ENCODE measurements at places on chromosomes 6 and 20.

DNA sequence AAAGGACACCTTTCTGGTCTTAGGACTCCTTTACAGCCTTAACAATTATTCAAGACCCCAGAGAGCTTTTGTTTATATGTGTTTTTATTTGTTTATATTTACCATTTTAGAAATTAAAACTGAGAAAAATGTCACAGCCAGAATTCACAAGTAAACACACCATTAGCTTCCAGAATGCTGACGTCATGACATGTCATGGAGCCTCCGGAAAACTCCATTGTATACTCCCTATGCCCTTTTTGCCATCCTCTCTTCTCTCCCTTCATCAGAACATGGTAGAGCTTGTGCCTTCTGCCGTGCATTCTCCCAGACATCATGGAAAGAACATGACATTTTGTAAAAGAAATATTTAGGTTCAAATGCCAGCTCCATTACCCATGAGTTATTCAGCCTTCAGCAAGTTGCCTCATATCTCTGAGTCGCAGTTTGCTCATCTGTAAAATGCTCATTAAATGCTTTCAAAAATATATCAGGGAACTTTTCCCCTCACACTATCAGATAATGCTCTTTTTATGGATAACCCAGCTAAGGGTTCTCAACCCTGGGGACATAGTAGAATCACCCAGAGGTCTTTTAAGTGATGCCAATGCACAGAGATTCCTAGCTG is 27.8 kb downstream of the TNFAIP3 start:
- DNase-seq, result no peak

GRCh38 chr6:169618526-169619490 is 83.0 kb downstream of the WDR27 start:
- DNase-seq, result no peak

GRCh38 chr6:127198549-127198948 is 68.1 kb upstream of the RNF146 start:
- DNase-seq, result no peak

DNA sequence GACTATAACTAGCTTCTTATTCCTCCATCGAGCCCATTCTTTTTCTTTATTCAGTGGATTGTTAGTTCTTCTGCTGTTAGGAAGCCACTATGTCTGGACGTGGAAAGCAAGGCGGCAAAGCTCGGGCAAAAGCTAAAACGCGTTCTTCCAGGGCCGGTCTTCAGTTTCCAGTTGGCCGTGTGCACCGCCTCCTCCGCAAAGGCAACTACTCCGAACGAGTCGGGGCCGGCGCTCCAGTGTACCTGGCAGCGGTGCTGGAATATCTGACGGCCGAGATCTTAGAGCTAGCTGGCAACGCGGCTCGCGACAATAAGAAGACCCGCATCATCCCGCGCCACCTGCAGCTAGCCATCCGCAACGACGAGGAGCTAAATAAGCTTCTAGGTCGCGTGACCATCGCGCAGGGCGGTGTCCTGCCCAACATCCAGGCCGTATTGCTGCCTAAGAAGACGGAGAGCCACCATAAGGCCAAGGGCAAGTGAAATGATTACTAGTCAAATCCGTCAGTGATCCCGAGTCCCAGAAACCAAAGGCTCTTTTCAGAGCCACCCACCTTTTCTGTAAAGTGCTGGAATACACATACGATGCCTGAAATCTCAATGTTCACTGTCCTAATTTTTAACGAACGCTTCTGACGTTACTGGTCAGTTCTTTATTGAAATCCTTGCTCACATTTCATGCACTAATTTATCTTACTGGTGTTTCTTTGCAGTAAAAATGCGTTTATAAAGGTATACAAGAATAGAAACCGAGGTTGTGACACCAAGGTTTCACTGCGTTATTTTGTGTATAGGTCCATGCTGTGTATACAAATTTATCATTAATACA is 129.9 kb downstream of the HFE start:
- no peak for DNase-seq

DNA sequence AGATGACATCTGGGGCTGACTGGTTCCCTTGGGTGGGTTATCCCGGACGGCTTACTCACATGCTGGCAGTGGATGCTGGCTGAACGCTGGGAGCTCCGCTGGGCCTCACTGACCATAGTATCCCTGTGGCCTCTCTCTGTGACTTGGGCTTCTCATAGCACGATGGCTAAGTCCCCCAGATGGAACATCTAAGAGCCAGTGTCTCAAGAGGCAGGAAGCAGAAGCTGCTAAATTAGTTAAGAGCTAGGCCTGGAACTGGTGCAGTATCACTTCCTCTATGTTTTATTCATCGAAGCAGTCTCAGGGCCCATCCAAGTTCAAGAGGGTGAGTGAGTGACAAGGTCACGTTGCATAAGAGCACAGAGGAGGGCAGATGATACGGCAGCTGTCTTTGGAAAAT is 116.5 kb upstream of the LAMP5 start:
- no peak for DNase-seq

- DNase-seq, result peak; percentile 54
Observed at GRCh38 chr6:158816329-158816728, 2.8 kb downstream of the EZR start.

DNA sequence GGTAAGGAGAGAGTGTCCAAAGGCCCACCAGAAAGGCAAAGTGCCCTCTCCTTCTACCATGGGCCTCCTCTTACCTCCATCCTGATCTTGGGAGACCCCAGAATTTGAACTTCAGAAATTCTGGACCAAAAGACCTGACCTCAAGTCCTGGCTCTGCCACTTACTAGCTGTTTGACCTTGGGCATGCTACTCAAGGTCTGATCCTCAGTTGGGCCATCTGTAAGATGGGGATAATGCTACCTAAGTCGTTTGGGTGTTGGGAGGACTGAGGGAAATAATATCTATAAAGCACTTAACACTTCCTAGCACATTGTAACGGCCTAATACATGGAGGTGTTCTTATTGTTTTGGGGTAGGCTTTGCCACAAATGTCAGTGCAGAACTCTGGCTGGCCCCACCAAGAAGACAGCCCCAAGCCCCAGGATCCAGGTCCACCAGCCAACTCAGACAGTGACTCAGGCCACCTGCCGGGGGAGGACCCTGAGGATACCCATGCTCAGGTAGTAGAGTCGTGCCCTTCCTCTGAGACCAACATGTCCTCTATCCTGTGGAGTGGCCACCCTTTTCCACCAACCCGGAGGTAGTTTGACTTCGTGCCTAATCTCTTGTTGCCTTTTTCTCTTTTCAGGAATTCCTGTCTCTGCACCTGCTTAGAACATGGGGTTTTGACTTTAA is 2.7 kb downstream of the PRICKLE4 start:
- DNase-seq, result no peak

GRCh38 chr6:143784316-143784715 is 58.8 kb upstream of the LTV1 start:
- DNase-seq, result no peak

GRCh38 chr6:96811136-96811535 is 26.1 kb downstream of the GPR63 start:
- no peak for DNase-seq

GRCh38 chr6:36692861-36693702 is 4.5 kb upstream of the RAB44 start:
- no peak for DNase-seq

DNA sequence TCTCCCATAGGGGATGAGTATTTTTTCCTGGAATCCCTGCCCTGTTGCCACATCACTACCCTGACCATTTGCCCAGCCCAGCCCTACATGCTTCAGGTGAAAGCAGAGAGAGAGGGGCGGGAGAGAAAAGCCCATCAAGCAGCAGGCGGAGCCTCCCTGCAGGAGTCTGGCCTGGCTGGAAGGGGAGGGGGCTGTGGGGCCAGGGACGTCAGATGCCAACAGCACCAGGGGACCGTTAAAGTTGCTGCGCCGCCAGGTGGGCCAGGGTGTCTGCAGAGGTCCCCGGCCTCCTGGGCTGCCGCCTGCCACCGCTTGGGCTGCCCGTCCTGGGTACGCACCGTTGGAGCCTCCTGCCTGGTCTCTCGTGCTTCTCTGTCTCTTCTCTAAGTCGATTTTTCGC is 757 bp upstream of the R3HDML start:
- no peak for DNase-seq

DNA sequence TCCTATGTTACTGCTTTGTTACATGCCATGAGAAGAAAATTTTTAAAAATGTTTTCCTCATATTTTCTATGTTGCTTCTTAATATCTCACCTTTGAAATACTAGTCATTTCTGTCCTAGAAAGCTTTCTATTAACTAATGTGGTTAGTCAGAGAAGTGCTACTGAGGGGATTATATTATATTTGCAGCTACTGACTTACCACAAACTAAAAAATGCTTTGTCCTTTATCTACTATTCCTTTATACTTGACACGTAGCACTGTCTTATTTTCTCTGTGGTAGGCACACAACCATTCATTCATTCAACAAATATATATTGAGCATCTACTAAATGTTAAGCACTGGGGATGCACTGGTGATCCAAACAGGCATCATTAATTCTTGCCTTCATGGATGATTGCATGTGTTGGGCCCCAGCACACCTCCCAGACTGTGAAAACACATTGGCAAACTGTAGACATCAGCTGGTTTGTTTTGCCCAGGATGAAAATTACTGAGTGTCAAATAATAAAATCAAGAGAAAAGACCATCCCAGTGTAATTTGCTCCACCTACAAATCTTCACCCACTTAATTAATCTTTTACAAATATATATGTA is 10.7 kb upstream of the MLIP start:
- DNase-seq, result no peak

DNA sequence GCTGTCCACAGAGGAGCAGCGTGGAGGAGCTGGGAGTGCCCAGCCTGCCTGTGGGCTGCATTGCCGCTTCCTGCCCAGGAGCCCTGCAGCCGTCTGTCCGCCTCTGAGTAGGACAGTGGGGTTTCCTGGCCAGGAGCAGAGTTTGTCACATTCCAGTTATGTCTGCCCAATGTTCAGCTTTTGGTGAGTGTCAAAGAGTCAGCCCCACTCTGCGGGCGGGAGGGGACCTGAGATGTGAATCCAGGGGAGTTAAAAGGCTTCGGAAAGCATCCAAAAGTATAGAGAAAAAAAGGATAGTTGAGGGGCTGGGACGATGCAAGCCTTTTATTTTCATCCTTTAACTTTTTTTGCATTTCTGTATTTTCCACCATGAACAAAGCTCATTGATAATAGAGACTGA is 7.2 kb upstream of the GATA5 start:
- DNase-seq, result no peak

Data from CD4-positive, alpha-beta T cell treated with Interleukin-21 for 1 hour (primary cell).